ENCODE measurements at places on chromosomes 1 and 21.

DNA sequence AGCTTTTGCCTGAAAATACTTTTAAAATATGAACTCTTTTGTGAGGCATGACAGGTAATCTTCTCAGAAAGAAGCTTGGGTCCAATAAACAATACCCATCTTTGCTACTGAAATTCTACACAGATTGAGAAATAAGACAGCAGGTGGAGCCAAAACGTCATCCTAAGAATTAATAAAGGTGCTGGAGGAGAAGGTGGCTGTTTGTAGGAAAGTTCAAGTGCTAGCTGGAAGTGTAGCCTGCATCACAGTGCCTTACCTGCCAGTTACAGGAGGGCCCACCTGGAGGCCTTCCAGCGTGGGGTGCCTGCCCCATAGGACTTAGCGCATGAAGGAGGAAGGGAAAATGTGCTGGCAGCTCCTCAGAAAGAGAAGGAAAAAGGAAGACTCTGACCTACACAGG is 93.7 kb downstream of the TTC3 start:
- no peak for DNase-seq

GRCh38 chr1:33615546-33615945 is 143.1 kb downstream of the ZSCAN20 start:
- no peak for DNase-seq

- DNase-seq, result no peak
Observed at GRCh38 chr1:212700892-212701819, 1.5 kb upstream of the BATF3 start.

- DNase-seq, result no peak
Observed at GRCh38 chr1:58652651-58653184, 47.1 kb downstream of the MYSM1 start.

DNA sequence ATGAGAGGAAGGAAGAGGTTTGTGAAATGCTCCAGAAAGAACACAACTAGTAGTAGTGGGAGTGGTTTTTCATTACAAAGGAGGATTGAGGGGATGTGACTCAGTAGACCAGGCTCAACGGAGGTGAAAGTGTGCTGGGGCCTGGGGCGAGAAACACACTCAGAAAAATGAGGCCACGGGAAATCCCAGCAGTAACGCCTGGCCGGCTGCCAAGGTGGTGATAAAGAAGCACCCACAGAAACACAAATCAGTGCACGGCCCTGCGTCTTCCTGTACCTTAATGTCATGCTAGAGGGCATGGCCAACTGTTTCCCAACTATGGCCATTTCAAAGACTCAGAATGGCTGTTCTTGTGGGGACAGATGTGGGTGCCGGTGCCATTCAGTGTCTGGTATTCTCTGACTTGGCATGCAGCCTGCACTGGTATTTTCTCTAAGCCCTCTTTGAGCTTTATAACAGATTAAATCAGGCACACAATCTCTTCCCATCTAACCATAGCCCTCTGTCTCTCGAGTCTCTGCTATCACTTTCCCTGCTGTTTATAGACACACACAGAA is 38.2 kb downstream of the URB2 start:
- DNase-seq, result peak; percentile 66

GRCh38 chr1:201504799-201505502 is 2.0 kb downstream of the CSRP1 start:
- no peak for DNase-seq

GRCh38 chr1:156376146-156376545 is 7.1 kb downstream of the RHBG start:
- DNase-seq, result no peak

GRCh38 chr1:172219966-172220365 is 200.5 kb upstream of the C1orf105 start:
- no peak for DNase-seq

- no peak for DNase-seq
Observed at GRCh38 chr1:108011295-108011694, 46.3 kb upstream of the VAV3 start.

GRCh38 chr1:24868016-24868875 is 61.8 kb downstream of the RUNX3 start:
- DNase-seq, result no peak

All from activated naive CD4-positive, alpha-beta T cell (primary cell).